Activated gamma-delta T cell treated with anti-CD3 and anti-CD28 coated beads, Interleukin-2, amount 50 U/mL, for 16 hours (primary cell): ENCODE measurements at places on chromosomes 7 and 10.

- DNase-seq: no peak
Measured at GRCh38 chr7:74006032-74006431, 21.9 kb upstream of the ELN start.

DNA sequence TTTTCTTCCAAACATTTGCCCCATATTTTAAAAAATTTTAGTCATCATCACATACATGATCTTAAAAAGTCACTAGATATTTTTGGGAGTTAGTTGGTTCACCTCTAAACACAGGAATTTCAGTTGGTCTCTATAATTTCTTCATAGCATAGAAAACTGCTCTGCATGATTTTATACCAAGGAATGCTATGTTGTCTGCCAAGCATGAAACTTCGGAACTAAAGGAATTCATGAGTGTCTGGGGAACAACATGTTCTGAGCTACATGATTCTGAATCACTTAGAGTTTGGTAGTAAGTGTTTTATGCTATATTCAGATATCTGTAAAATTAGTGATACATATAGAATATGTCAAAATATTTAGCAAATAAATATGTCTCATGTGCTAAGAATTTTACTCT is 957.8 kb downstream of the GATA3 start:
- DNase-seq: no peak

- DNase-seq: no peak
Measured at GRCh38 chr7:82141427-82141826, 302.1 kb downstream of the CACNA2D1 start.

- DNase-seq: no peak
Measured at GRCh38 chr7:91055219-91055618, 209.0 kb upstream of the FZD1 start.

DNA sequence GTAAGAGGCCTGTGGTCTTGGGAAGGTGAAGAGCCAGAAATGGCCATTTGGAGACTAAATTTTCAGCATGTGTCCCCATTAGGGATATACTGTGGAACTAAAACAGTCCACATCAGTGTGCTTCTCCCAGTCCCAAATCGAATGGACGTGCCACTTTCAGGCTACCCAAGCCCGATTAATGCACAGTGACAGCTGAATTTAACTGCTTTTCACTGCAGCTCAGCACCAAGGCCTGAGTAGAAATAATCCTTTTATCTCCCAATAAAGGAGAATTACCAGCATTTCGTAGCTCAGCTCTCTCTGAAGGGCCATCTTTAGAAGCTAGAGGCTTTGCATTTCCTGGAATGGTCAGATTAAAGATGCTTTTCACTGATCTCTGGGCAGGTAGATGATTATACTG is 183.3 kb downstream of the NPSR1 start:
- no peak for DNase-seq
